ENCODE measurements at places on chromosomes 3 and 15. TPM values are rescaled to one million over a fixed set of nuclear protein-coding genes. Genes with fewer than 3 reads are reported as not detected.

DNAJC17 gene
- 22.6 TPM for polyA plus RNA-seq

DNA sequence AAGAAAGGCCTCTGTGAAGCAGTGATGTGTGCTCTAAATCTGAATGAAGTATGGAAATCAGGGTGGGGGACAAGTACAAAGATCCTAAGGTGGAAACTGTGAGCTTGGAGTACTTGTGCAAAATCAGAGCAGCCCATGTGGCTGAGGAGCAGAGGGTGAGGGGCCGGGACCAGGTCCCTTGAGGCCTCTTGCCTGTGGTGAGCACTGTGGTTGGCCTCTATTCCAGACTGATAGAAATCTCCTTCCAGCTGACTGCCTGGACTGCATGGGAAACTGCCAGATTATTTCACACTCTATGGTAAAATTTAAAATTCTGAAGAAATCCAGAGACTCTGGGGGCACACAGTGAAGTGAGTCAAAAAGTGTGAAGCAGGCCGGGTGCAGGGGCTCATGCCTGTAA is 81.4 kb downstream of the TM4SF4 start:
- no peak for DNase-seq

DNA sequence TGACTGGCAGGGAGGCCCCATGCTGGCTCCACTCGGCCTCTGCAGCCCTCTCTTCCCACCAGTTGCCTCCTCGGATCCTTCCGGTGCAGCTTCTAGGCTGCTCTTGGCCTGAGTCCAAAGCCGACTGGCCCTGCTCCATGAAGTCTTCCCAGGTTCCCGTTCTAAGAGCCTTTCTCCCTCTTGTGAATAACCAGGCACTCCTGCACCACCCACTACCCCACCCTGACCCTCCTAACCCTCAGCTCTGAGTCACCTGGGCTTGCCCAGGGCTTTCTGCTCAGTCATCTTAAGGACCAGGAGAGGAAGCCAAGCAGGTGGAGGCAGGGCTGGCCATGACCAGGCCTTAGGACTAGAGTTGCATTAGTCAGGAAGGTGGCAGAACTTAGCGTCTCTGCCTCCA is 28.1 kb upstream of the CNBP start:
- DNase-seq = peak; percentile 73

GRCh38 chr3:128875556-128876120 is 3.8 kb upstream of the ACAD9 start:
- DNase-seq = peak; percentile 63

DNA sequence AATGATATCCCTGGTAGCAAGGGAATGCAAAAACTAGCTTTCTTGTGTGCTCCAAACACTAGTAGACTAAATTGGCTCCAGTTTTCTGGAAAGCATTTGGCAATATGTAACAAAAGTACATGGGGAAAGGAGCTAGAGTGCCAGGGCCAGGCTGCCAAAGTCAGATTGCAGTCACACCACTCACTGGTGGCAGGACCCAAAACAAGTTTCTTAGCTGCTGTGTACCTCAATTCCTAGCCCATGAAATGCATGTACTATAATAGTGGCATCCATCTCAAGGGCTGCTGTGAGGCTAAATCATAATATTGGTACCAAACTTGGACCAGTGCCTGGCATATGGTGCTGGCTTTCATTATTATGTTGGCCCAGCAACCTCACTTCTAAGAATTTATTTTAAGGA is 49.3 kb downstream of the CLDN18 start:
- DNase-seq = no peak

GTF2E1 gene
- polyA plus RNA-seq = 26.0 TPM

- DNase-seq = no peak
These were observed 27.5 kb downstream of the NCBP2 start for GRCh38 chr3:196914866-196915265.

CD96 gene
- 1.5 TPM for polyA plus RNA-seq

- DNase-seq = no peak
These were observed 114.3 kb upstream of the MEF2A start for GRCh38 chr15:99451484-99451883.

SPINK8 gene
- not detected for polyA plus RNA-seq

- DNase-seq = no peak
These were observed 69.3 kb downstream of the ADAMTSL3 start for GRCh38 chr15:83723216-83723615.

CELF6 gene
- polyA plus RNA-seq = 10.1 TPM

- no peak for DNase-seq
These were observed 284.3 kb downstream of the CLSTN2 start for GRCh38 chr3:140219291-140219690.

ANP32A gene
- polyA plus RNA-seq = 49.5 TPM

Measured in testis (tissue), 5 donors.